ENCODE measurements at places on chromosomes 5 and 9.

- DNase-seq, result no peak
Observed at GRCh38 chr9:127305838-127306226, 41.3 kb downstream of the GARNL3 start.

DNA sequence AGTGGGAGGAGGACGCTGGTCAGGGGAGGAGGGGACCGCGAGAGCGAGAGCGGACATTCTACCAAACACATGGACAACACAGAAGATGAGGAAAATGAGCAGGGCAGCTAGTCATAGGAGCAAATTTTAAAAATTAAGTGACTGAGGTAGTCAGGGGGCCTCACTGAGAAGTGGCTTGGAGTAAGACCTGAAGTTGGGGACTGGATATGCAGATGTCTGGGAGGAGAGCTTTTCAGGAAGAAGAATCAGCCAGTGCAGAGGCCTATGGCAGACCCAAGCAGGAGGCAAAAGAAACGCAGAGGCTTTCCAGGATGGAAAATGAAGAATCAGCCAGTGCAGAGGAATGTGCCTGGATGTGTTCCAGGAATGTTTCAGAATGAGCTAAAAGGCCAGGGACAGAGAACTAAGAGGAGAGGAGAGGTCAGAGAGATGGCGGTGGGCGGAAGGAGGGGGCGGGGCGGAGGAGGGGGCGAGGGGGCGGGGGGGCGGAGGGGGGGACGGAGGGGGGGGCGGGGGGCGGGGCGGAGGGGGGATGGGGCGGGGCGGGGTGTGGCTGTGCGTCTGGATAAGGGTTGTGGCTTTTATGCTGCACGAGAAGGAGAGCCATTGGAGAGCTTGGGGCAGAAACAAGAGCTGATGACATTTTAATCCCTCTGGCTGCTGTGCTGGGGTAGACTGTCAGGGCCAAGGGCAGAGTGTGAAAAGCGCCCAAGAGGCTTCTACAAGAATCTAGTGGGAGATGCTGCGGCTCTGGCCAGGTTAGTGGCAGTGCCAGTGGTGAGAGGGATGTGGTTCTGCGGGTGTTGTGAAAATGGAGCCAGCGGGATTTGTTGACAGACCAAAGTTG, 129.6 kb downstream of the KCNIP1 start:
- peak; percentile 54 for DNase-seq

- DNase-seq, result no peak
Observed at GRCh38 chr9:112550531-112550930, 63.9 kb downstream of the KIAA1958 start.

GRCh38 chr5:161002571-161003074, 150.6 kb upstream of the ATP10B start:
- DNase-seq, result no peak

GRCh38 chr9:128175102-128175563, 15.1 kb downstream of the BBLN start:
- no peak for DNase-seq

- no peak for DNase-seq
Observed at GRCh38 chr5:175863316-175863715, 8.1 kb upstream of the CPLX2 start.

- DNase-seq, result no peak
Observed at GRCh38 chr9:37187713-37188439, 67.5 kb downstream of the ZCCHC7 start.

- no peak for DNase-seq
Observed at GRCh38 chr5:77129391-77129990, 42.4 kb upstream of the ZBED3 start.

DNA sequence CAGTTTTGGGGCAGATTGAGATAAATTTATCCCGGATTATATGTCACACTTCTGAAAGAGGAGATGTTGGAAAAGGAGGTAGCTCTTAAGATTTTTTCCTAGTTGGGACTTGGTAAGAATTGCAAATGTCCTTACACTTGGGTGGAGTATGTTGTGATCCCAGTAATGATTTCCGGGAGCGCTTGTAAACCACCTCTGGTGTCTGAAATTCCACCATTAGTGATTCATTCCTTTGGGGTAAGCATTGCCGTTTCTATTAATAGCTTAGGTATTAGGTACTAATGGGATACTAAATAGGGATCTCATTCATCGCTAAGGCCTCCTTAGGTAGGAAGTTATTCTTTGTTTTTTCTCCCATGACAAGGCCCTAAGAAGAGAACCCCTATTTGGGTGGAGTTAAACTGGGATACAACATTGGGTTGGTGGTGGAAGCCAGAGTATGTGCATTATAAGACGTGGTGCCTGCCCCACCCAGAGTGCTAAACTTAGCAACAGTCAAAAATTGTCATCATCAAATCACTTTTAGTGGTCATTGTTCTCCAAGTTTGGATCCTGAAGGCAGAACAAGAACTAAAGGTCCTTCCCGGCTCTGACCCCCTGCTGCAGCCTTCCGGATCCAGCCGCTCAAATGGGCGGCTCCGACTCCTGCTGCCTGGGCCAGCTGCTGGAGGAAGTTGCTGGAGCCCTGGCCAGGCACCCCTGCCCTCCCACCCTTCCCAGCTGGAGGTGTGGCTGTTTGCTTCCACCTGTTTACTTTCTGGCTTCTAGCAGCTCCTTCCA, 31.7 kb upstream of the DAB2IP start:
- no peak for DNase-seq

GRCh38 chr9:89601306-89601705, 3.5 kb upstream of the GADD45G start:
- no peak for DNase-seq

- DNase-seq, result no peak
Observed at GRCh38 chr9:108441726-108442125, 414.1 kb downstream of the ACTL7B start.

- no peak for DNase-seq
Observed at GRCh38 chr5:134794082-134794481, 35.5 kb downstream of the DDX46 start.

- DNase-seq, result no peak
Observed at GRCh38 chr5:3288325-3288724, 307.3 kb upstream of the IRX1 start.

DNA sequence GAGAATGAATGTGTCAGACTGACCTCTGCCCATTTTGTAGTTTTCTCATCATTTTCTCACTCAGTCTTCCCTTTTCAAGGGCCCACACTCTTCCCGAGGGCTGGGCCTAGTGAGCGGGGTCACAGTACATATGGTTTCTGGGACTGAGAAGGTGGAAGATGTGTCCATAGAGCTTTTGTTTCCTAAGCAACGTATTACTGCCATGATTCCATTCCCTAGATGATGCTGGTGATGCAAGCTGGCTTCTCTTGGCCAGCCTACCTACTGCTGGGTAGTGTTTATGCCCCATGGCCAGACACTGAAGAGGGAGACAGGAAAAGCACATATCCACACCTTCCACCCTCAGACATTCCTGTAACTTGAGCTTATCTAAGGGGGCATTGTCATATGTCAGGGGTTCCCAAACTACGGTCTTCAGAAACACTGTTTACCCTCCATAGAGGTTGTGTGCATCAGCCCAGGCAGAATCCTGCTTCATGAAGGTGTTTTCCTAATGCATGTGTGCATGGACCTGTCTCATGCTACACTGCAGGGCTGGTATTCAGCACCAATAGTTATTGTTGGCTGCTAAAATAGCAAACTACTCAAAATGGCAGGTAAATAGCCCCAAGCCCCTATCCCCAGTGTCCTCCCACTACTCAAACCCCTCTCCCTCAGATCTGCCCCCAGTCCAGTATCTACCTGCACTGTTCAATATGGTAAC, 9.5 kb downstream of the IRF1 start:
- no peak for DNase-seq

DNA sequence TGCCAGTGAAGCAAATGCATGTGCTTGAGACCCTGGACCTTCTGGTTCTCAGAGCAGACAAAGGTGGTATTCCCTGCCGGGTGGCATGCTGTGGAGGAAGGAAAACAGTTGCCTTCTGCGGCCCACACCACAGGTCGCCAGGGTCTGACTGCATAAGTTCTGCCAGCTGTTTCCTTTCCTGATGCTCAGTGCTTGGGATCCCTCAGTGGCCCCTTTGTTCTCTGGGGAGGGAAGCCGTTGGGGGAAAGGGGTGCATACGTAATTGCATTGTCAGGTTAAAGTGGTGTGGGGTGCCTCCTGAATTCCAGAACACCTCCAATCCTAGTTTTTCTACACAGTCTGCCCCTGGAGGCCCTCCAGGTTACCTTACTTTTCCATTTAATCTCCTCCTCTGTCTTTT, 43.1 kb upstream of the SLC2A8 start:
- no peak for DNase-seq

- DNase-seq, result no peak
Observed at GRCh38 chr9:34311499-34312185, 17.4 kb downstream of the KIF24 start.

- no peak for DNase-seq
Observed at GRCh38 chr9:86020731-86021130, 78.6 kb downstream of the GOLM1 start.

- no peak for DNase-seq
Observed at GRCh38 chr9:22232971-22233370, 213.7 kb upstream of the DMRTA1 start.

GRCh38 chr9:119224431-119224830, 144.8 kb downstream of the BRINP1 start:
- DNase-seq, result no peak

- no peak for DNase-seq
Observed at GRCh38 chr5:95382801-95383200, 8.4 kb upstream of the FAM81B start.

GRCh38 chr9:69104830-69105527, 69.1 kb upstream of the TJP2 start:
- DNase-seq, result no peak

GRCh38 chr5:173742432-173742816, 126.0 kb upstream of the BOD1 start:
- no peak for DNase-seq

- DNase-seq, result no peak
Observed at GRCh38 chr5:139733698-139734538, 61.7 kb upstream of the PSD2 start.

DNA sequence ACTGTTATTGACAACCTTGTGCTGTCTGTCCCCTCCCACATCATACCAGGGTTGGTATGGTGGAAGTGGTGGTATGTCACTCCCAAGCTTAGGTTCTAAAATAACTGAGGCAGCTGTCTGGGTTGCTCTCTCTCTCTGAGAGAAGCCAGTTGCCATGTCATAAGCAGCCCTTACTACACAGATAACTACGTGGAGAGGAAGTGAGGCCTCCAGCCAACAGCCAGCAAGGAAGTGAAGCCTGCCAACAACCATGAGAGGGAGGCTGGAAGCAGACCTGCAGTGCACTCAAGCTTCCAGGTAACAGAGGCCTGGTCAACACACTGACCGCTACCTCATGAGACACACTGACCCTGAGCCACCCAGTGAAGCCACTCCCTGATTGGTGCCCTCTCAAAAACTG, 18.6 kb downstream of the CTNNAL1 start:
- DNase-seq, result no peak

GRCh38 chr9:118459913-118460312, 755.7 kb downstream of the TLR4 start:
- DNase-seq, result no peak

GRCh38 chr9:130240410-130241197, 25.0 kb upstream of the HMCN2 start:
- DNase-seq, result no peak

GRCh38 chr5:132451387-132451786, 39.2 kb downstream of the IRF1 start:
- DNase-seq, result no peak

- DNase-seq, result no peak
Observed at GRCh38 chr5:72160959-72161358, 53.7 kb downstream of the MAP1B start.

GRCh38 chr9:34647084-34647403, 569 bp downstream of the GALT start:
- no peak for DNase-seq

DNA sequence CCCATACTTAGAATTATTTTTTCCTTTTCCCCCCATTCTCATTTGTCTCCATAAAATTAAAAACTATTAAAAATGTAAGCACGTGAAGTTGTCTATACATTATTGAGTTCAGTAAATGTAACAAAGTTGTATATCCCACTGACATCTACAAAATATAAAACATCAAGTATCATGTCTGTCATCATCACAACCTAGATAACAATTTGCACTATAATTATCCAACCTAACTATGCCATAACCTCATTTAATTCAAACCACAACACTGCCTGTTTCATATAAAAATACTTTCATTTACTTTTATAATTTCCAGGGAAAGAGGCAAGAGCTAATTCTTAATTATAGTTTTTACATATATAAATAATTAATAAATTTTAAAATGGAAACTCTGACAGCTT, 9.1 kb downstream of the EFNA5 start:
- DNase-seq, result no peak

GRCh38 chr5:157994906-157995519, 136.1 kb upstream of the CLINT1 start:
- no peak for DNase-seq

- no peak for DNase-seq
Observed at GRCh38 chr5:69364414-69364813, 4.9 kb downstream of the AK6 start.

GRCh38 chr5:7682379-7682778, 168.6 kb downstream of the CFAP90 start:
- no peak for DNase-seq

DNA sequence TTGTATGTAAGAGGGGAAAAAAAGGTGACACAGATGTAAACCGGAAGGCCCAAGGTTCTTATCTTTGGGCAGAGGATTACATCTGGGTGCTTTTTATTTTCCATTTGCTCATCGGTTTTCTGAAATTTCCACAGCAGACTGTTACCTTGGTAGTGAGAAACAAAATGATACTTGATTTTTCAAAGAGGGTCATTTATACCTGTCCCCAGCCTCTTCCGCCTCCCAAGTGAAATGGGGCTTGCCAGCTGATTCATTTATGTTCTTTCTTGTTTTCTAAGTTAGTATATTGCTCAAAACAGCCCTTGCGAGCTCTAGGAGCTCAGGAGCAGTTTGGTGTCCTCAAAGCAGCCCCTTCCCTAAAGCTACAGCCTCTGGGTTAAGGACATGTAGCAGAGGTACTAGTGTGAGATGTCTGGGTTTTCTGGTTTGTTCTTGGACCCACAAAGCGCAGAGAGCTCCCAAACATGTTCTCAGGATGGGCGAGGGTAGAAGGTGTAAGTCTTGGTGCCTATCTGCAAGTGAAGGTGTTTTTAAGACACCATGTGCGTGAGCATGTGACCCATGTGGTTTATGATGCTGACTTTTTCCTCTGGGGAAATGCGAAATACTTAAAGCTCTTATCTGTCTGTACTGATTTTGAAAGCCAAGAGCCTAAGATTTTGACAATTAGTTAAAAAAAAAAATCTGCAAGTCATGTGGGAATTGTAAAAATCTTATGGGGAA, 38.3 kb downstream of the DAPK1 start:
- DNase-seq, result no peak

- DNase-seq, result peak; percentile 25
Observed at GRCh38 chr5:114237766-114238165, 124.1 kb upstream of the KCNN2 start.

GRCh38 chr9:97039514-97039860, 545 bp upstream of the CTSV start:
- DNase-seq, result no peak

DNA sequence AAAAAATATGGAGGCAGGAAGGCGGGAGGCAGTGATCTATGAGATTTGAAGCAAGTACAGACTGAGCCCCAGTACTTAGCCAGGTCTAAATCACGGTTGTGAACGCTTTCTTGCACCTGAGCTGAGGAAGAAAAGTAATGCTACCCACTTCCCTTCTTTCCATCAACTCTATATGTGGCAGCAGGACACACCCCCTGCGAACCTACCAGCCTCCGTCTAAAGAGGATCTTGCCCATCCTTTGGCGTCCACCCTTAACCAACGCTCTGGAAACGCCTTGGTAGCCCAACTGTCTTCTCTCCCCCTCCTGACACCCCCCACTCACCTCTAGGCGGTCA, 545 bp downstream of the HMGCS1 start:
- DNase-seq, result no peak

- DNase-seq, result peak; percentile 75
Observed at GRCh38 chr9:23117616-23118015, 671.0 kb downstream of the DMRTA1 start.

- DNase-seq, result no peak
Observed at GRCh38 chr9:8821910-8822666, 1022.5 kb upstream of the DMAC1 start.
